ENCODE measurements at places on chromosomes 5 and 9. TPM values are rescaled to one million over a fixed set of nuclear protein-coding genes. Genes with fewer than 3 reads are reported as not detected.

DNA sequence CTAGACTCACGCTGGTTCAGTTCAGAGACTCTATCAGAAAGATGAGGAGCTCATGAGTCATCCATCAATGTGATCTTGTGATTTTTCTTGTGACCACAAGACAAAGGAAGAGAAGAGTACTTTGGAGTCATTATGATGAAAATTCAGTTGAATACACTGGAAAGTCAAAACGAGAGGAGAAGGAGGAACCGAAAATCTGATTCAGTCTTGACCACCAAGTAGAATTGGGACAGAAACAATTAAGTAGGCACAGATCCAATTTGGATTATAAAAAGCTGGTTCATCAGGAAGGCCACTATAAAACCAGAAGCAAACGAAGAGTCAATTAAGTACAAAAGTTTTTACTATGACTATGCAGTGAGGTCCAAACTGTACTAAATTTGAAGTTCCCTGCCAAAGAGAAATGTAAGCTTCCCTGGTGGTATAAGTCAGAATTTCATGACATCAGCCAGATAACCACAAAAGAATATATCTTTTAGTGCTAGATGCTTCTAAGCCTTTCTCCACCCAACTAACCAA is 90.9 kb downstream of the THBS4 start:
- no peak for DNase-seq

The PCDHA3 gene
- 0.24 TPM for total RNA-seq

GRCh38 chr5:165015547-165015946 is 1510.1 kb downstream of the MAT2B start:
- no peak for DNase-seq

DNA sequence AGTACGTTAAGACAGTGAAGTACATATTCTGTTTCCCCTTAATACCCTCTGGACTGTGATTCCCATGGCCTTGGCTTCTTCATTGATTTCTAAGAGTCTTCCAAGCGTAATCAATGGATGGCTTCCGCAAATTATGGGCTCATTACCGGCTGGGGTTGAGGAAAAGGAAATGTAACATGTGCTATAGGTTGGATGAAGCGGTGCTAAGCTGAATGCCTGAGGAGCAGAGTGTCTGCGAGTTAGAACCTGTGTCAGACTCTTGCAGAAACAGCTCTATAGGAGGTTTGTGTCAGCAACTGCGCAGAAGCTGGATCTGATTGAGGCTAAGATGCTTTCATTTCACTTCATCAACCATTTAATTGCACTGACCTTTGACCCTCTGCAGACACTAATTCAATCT is 114.3 kb upstream of the CDH18 start:
- no peak for DNase-seq

DNA sequence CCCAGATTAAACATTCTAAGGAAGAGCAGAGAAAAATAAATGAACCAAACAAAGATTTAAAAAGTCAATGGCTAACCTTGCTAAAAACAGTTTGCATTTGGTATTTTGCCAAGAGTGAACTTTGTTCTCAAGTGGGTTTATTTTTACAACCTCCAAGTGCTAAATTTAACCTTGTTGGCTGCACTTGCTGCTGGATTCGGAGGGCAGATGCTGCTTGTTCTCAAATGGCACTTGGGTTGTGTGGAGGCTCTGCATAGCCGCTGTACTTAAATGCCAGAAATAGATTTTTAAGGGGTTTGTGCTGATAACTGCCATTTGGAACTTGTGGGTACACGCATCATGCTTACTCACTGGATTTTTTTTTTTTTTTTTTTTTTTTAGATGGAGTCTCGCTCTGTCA is 13.3 kb upstream of the SPATA24 start:
- DNase-seq: peak; percentile 69

GRCh38 chr9:99411068-99411467 is 189.0 kb downstream of the SEC61B start:
- DNase-seq: no peak

DNA sequence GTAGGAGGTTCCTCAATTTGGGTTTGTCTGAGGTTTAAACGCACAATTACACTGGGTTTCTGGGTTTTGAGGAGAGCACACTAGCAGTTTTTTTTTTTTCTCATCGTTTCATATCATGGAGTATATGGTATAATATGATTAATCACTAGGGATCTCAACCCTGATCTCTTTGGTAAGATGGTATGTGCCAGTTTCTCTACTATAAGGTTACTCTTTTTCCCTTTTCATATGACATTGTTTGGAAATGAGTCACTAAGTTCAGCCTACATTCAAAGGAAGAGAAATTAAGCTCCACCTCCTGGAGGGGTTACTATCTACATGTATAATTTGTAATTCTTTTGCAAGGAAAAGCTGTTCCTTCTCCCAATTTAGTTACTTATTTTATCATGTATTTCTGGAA is 35.2 kb downstream of the MTRR start:
- DNase-seq: no peak

The F2R gene
- total RNA-seq: 8.0 TPM

The ASPN gene
- total RNA-seq: 13.0 TPM

The MYO10 gene
- 3.8 TPM for total RNA-seq

DNA sequence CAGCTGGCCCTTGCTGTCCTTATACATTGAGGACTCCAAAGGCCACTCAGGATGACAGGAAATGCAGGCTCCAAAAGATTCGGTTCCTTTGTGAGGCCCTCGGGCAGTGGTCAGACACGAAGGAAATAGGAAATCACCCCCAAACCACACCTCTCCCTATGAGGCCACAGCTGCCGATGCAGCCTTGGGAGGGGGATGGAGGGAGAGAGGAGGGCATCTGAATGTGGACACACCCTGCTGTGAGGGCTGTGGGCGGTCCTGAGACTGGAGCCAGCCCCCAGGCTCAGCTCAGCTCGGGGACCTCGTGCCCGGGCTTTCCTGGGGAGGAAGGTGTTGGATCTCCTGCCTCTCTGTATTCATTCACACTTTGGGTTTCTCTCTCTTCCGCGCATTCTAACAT is 2.7 kb upstream of the CLPTM1L start:
- DNase-seq: no peak

DNA sequence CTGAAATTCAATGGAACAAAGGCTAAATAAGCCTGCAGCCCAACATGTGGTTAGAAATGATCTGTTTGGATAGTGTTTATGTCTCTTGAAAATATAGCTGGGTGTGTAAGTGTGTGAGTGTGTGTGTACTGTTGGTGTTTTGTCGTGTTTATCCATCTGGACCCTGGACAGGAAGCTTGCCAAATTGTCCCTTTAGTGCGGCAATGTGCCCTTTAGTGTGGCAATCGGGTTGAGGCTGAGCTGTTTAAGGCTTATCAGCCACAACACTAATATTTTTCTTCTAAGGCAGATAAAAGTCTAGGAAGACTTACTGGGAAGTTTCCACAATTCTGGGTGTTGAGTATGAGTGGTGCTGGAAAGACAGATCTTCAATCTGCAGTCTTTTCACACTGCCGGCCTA is 180.2 kb downstream of the YTHDC2 start:
- DNase-seq: no peak

The GTF3C4 gene
- 9.4 TPM for total RNA-seq

DNA sequence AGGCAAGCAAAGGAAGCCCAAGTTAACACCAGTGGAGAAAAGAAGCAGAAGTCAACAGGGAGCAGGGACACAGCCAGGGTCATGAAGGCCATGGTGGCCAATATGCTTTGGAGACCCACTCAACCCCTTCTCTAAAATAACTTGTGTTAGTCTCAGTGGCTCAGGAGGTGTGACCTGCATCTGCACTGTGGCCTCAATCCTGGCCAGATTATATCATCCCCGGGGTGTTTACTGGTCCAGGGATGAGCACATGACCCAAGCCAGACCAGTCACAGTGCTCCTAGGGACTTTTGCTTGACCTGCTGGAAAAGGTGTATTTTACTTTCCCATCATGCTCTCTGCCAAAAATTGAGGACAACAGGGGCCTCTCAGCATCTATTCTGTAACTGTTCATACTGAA is 105.2 kb downstream of the DPYSL3 start:
- no peak for DNase-seq

DNA sequence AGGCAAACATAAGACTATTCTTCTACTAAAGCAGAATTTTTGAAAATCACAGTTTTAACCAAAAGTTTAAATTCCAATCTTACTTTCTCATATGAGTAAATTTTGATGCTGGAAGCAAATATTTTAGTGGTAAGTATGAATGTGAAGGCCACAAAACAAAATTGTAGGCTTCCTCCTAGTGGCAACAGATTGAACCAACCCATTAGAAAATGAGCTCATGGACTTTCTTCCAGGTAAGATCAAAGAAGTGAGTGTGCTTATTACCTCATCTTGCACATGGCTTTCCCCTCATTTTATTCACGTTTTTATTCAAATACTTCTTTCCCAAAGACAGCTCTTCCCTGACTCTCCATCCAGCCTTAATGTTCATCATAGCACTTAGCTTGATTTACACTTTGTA is 16.5 kb upstream of the RLN2 start:
- DNase-seq: no peak

The ADAMTS13 gene
- 2.9 TPM for total RNA-seq

DNA sequence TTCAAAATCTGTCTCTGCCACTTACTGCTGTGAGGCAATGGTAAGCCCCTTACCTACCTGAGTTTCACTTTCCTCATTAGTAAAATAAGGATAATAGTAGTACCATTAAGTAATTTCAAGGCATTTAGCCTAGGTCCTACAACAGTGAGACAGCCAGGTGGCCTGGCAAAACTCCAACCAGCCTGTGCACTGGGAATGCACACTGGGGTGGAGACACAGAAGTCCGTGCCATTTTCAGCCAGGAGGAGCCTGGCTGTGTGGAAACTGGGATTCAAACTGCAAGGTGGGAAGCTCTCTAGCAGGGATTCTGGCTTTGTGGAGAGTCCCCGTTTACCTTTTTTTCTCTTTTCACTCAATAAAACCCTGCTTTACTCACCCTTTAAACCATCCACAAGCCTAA is 630.4 kb downstream of the PRELID2 start:
- DNase-seq: no peak

The RBM18 gene
- 31.4 TPM for total RNA-seq

DNA sequence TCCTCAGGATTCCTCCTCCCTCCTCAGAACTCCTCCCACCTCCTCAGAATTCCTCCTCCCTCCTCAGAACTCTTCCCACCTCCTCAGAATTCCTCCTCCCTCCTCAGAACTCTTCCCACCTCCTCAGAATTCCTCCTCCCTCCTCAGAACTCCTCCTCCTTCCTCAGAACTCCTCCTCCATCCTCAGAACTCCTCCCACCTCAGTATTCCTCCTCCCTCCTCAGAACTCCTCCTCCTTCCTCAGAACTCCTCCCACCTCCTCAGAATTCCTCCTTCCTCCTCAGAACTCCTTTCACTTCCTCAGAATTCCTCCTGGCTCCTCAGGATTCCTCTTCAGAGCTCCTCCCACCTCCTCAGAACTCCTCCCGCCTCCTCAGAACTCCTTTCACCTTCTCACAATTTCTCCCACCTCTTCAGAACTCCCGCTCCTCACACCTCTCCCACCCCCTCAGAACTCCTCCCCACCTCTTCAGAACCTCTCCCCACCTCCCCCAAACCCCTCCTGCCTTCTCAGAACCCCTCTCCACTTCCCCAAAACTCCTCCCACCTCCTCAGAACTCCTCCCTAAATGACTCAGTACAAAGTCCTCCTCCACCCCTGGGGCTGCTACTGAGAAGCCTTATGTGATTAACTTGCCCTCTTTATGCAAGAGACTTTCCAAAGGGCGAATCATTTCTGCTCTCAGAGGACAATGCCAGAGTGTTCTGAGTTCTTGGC is 23.2 kb downstream of the SLC46A2 start:
- DNase-seq: no peak

DNA sequence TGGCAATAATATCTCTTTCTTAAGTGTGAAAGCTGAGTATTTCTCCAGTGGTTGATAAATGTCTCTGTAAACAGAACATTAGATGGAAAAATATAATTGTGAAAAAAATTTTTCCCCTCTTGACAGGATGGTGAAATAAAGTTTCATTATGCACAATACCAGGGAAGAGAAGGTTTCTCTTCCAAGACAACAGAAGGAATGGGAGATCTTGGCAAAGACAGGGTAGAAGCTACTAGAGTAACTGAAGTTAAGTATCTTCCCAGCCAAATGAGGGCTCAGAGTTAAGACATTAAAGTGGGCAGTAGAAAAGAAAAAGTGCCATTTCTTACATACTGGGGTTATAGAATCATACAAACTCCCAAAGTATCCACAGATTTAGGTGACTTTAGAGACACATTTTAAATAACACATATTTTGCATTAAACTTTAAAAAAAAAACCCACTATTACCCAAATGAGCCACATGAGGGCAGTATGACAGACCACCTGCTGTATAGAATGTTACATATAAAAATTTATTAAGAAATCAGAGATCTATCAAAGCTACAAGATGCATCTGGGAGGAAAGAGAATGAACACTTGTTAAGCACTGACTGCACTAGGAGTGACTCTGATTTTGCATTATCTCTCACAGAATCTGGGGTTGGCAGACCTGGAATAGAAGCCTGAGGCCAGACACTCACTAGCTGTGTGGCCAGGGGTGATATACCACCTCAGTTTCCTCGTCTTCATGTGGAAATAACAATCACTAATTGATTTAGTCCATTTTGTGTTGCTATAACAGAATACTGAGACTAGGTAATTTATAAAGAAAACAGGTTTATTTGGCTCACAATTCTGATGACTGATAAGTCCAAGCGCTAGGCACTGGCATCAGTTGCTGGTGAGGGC is 98.5 kb downstream of the ARSB start:
- no peak for DNase-seq

All from right cardiac atrium (tissue), 5 donors.